ENCODE measurements at places on chromosomes 7 and 10.
A peak's percentile ranks its signal among the peaks of the same experiment; 100 is the strongest.

DNA sequence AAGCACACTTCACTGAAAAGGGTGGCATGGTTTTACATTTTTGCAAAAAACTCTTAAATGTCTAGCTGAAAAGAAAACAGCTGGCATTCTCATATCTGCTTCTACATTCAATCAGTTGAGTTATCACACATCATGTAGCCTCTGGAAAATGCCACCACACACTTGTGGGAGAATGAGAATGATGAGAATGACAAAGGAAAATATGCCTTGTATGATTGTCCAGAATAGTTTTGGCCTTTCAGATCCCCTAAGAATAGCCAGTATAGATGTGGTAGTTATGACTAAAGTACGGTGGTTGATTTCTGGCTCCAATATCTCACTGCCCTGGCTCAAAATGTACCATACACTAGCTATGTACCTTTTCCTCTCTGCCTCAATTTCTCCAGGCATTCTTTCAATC is 30.2 kb upstream of the FRMD4A start:
- DNase-seq: no peak

- DNase-seq: no peak
These were observed 6.3 kb downstream of the UNC5B start for GRCh38 chr10:71218651-71219050.

DNA sequence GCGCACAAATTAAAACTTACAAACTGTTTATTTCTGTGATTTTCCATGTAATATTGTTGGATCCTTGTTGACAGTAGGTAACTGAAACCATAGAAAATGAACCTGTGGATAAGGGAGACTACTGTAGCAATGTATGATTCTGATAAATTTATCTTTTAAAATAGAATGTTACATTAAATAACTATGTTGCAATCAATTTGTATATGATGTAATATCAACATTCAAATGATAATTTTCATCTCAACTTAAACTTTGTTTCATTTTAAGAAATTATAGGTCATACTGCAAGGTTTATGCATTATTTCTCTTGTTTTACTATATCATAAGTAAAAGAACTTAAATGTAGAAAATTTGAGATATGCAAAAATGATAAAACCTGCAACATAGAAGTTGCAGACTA is 718.0 kb upstream of the MBL2 start:
- DNase-seq: no peak

GRCh38 chr7:47349401-47349800 is 232.5 kb downstream of the TNS3 start:
- no peak for DNase-seq

- DNase-seq: no peak
These were observed 117.4 kb downstream of the TES start for GRCh38 chr7:116327752-116328151.

DNA sequence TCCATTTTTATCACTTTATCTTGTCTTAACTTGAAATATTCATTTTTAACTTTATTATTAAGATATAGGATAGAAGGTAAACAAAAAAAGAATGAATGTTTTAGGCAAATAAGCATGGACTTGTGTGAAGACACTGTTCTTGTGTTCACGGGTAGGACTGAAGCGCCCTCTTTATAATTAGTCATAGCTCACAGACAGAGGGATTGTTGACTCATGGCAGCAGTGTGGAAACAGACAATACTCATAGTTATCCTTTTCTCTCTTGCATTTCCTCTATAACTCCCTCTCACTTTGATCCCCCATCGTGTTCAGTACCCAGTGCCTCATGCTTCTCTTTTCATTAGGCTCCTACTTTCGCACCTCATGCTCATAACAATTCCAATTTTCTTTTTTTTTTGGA is 731.8 kb downstream of the PHTF2 start:
- DNase-seq: no peak

GRCh38 chr7:151472644-151473380 is 32.9 kb upstream of the CRYGN start:
- no peak for DNase-seq

GRCh38 chr10:122422266-122422989 is 32.0 kb upstream of the ARMS2 start:
- DNase-seq: peak; percentile 7

Data from stimulated activated CD8-positive, alpha-beta memory T cell treated with anti-CD3 and anti-CD28 coated beads, Interleukin-4, amount 100 ng/mL, for 1 hour (primary cell).